ENCODE measurements at places on chromosomes 2 and 18. TPM values are rescaled to one million over a fixed set of nuclear protein-coding genes. Genes with fewer than 3 reads are reported as not detected.

GRCh38 chr18:41490861-41491260, 464.2 kb upstream of the PIK3C3 start:
- no peak for DNase-seq

DNA sequence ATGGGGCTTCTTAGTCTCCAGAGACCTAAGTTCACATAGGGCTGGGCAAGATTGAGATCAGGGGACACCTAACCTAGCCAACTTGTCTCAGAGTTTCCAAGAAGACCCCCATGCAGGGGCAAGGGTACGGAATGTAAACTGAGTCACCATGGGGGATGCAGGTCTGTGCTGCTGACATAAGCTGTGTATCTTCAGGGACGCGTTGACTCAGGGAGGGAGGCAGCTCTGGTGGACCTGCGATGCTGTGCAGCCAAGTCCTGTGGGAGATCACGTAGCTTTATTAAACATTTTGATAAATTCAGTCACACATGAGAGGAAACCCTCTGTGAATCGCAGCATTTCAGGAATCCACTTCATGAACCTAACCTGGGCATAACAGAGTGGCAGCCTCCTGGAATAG, 216.0 kb downstream of the ANKRD30B start:
- no peak for DNase-seq

- DNase-seq = no peak
These were observed 268.4 kb downstream of the IRS1 start for GRCh38 chr2:226531061-226531810.

DNA sequence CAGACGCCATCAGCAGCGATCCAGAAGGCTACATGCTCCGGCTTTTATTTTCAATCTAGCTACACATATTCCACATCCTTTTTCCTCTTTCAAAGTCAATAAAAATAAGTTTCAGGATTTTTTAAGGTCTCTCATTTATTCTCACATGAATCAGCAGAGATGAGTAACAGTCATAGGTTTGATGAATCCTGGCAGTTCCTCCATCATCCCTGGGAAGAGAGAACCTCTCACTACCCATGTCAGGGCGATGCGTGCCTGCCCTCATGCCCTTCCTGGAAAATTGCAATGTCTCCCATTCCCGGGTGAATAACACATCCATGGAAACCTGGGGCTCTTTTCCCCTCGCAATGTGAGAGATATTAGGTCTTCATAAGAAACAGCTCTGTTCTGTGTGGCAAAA, 301.1 kb upstream of the SMIM21 start:
- DNase-seq = no peak

DNA sequence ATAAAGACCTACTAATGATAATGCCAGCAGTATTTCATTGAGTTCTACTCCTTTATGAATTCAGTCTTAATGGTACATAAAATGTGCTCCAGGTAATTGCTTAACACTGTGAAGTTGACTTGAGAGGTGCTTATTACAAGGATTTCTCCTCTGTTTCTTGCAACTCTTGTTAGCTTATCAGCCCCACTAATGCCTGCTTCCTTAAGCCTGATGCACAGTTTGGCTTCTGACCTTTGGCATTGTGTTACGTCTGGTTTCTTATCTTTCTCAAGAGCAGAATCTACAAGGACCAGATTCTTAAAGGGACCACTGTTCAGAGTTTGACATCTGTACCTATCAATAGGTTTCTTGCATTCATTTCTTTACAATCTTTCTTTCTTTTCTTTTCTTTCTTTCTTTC, 223.9 kb upstream of the CWC22 start:
- no peak for DNase-seq

GRCh38 chr2:187435078-187435477, 13.0 kb downstream of the CALCRL start:
- no peak for DNase-seq

GRCh38 chr2:96823198-96823597, 7.1 kb downstream of the CNNM3 start:
- no peak for DNase-seq

- no peak for DNase-seq
These were observed 27.7 kb downstream of the PDE11A start for GRCh38 chr2:178044836-178045235.

- no peak for DNase-seq
These were observed 106.8 kb upstream of the MSH2 start for GRCh38 chr2:47295981-47296635.

GRCh38 chr2:17822445-17823117, 6.3 kb downstream of the MSGN1 start:
- no peak for DNase-seq

GRCh38 chr18:74577019-74577418, 20.7 kb upstream of the ZNF407 start:
- no peak for DNase-seq

The SCN7A gene
- not detected for total RNA-seq

The RUFY4 gene
- total RNA-seq = 2.7 TPM

The SLC14A1 gene
- not detected for total RNA-seq

The IL1R1 gene
- total RNA-seq = 1.1 TPM

Data from GM12878 (cell line).